ENCODE measurements at places on chromosomes 16 and 17.

- DNase-seq: no peak
These were observed 108.5 kb downstream of the CYB561 start for GRCh38 chr17:63337579-63337978.

DNA sequence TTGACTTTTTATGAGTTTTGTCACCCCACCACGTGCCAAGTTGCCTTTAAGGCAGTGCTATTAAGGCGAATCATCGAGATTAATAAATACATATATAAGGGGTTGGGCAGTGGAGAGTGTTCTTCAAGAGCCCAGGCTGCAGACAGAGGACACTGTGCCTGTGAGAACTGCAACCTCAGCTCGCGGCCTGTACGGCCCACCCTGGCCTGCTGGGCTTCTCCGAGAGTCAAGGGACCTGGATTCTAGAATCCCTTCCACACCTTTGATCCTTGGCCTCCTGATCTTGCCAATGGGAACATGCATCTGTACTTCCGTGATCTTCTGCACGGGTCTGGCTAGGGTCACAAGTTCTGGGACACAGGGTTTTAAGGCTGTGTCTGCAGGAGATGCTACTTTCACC is 54.5 kb downstream of the IRX5 start:
- DNase-seq: no peak

DNA sequence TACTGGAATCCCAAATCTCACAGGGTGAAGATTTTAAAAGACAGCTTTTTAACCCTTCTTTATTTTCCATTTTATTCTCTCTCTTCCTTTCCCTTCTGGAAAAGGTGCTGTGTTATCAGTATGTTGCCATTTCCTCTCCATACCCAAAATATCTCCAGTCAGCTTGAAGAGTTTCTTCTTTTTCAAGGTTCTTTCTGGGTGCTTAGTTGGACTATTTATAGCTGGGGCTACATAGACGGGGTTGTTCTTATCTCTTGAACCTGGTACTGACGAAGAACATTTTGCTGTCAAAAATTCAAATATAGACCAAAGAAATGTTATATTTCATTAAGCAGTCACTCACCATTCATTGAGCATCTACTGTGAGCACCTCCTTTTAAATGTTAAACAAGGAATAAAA is 48.6 kb downstream of the IST1 start:
- no peak for DNase-seq

GRCh38 chr16:77657016-77657415 is 65.3 kb upstream of the NUDT7 start:
- peak; percentile 12 for DNase-seq

GRCh38 chr17:79707931-79708891 is 22.5 kb upstream of the ENPP7 start:
- DNase-seq: peak; percentile 68

Data from NAMALWA (cell line).